ENCODE measurements at places on chromosomes 4 and X.

GRCh38 chr4:122412547-122412946 lies 33.7 kb downstream of the ADAD1 start:
- DNase-seq, result no peak

- DNase-seq, result no peak
These were observed 8.5 kb upstream of the CCSER1 start for GRCh38 chr4:90118527-90119195.

DNA sequence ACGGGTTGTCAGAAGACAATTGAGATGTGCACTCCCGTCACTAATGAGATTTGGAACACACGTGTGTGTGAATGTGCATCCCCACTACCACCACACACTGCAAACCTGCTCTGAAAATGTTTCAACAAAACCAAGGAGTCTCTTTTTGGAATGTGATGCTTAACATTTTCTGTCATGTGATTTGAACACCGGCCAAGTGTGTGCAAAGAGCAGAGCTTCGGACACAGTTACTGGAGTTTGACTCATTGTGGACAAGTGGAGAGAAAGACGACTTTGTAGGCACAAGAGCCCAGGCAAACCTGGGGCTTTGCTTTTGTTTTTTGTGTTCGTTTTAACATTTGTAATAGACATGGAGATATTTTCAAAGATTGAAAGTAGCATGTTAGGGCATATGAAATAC lies 49.2 kb downstream of the CCKAR start:
- DNase-seq, result no peak

DNA sequence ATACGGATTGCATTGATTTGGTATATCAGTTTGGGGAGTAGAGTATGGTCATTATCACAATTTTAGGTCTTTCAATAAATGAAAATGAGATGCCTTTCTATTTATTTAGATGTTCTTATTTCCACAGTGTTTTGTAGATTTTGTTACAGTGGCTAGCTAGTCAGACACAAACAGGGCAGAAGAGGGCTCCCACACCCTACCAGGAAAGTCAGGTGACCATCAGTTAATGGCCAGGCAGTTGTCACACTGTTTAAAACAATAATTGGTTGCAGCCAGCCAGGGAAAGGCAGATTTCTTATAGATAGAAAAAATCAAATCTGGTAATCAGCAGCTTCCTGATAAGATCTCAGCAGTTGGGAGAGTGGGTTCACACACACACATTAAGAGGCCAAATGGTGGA lies 57.2 kb downstream of the UGT2B17 start:
- DNase-seq, result no peak

DNA sequence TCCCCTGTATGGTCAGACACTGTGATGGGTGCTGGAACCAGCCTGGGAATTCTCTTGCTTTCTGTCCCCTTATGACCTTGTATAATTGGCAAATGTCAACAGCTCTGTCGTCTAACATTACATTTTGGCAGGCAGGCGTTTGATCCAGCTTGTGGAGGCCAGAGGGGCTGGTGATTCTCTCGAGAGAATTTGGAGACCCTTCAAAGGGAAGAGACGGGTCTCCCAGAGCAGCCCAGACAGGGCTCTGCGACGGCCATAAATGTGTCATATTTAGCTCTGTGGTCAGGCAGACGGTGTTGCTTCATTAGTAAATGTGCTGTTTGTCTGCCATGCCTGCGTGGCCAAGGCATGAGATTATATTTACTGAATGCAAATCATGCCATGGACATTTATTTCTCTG lies 68.7 kb downstream of the SORCS2 start:
- DNase-seq, result peak; percentile 22

Data from NCI-H1694 treated with DMSO at 0.1 percent for 48 hours (cell line).